LHCN-M2 (cell line): ENCODE measurements at places on chromosomes 16 and 17. TPM values are rescaled to one million over a fixed set of nuclear protein-coding genes. Genes with fewer than 3 reads are reported as not detected.

- no peak for DNase-seq
Observed at GRCh38 chr17:4658478-4659305, 17.2 kb upstream of the ALOX15 start.

DNA sequence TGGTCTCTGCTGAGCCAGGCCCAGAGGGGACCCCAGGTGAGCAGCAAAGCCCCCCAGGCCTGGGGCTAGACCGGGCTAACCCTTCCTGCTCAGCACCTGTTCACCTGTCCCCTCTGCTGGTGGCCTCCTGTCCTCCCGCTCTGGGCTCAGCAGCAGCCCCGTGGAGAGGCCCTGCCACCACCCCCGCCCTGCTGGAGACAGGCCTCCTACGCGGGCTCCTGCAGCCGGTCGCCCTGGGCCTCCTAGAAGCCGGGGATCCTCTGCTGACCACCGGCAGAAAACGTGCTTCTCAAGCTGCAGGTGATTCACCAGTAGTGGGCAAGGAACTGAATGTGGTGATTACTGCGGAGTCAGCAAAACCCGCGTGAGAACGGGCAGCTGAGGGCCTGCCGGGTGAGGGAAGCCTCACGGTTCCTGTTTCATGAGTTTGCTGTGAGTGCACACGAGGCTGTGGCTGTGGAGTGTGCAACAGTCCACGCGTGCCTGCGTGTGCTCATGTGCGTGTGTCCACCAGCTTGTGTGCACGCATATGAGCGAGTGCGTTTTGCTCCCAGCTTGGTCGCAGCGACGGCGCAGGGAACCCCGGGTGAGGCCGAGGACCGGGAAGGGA lies 792 bp downstream of the SECTM1 start:
- peak; percentile 66 for DNase-seq

DNA sequence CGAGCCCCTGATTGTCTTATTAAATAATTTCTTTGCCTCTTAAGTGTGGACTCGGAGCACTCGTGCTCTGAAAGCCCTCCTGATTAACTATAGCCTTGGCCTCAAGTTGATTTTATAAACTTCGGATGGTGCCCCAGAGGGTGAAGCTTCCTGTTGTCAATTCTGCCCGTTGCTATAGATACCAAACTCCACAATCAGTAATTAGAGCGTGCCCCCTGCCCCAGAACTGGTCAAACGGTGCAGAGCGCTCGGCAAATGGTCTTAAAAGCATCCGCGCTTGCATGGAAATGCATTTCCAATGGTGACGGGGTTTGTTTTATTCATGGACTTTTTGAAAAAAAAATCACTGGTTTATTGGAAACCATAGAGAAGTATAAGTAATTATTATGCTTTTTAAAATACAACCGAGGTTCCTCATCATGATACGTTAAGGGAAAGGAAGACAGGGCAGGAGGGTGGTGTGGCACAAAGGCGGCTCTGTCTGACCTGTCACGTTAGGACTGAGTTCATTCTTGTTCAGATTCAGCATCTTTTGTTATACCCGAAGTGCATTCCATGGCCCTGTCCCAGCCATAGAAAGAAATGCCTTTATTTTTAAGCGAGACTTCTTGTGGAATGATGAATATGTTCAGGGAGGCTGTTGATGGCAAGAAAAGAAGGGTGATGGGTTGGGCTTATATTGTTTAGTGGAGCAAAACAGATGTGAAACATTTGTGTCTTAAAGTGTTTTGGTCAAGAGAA lies 476.4 kb downstream of the MAF start:
- DNase-seq: no peak

DNA sequence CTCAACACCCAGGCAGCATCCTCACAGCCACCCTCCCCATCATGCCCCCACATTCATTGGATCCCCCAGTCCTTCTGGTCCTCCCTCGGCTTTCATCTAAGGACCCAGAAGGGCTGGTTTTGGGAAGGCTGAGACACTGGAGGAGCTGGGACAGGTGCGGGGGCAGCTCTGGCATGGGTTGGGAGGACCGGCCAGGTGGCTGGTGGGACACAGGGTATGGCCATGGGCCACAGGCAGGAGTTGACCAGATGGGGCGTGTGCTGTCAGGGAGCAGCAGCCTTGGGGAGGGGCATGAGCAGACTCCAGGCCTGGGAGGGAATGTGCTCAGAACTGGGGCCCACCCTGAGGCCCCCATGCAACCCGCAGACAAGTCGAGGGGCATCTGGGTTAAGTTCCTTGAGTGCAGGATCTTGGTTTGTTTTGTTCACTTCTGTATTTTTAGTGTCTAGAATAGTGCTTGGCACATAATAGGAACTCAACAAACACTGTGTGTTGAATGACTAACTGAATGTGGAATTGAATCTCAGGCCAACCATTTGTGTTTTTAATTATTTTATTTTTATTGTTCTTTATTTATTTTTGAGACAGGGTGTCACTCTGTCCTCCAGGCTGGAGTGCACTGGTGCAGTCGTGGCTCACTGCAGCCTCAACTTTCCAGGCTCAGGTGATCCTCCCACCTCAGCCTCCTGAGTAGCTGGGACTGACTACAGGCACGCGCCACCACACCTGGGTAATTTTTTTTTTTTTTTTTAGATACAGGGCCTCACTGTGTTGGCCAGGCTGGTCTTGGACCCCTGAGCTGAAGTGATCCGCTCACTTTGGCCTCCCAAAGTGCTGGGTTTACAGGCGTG lies 5.6 kb downstream of the P2RX1 start:
- DNase-seq: no peak

- DNase-seq: no peak
Observed at GRCh38 chr17:67080804-67081203, 36.5 kb downstream of the CACNG1 start.

GRCh38 chr16:87445486-87445885 lies 47.3 kb downstream of the ZCCHC14 start:
- DNase-seq: no peak

GRCh38 chr16:85402910-85403692 lies 210.0 kb upstream of the GSE1 start:
- DNase-seq: peak; percentile 7

GRCh38 chr17:33927732-33928133 lies 327.4 kb upstream of the CCL2 start:
- DNase-seq: peak; percentile 3

DNA sequence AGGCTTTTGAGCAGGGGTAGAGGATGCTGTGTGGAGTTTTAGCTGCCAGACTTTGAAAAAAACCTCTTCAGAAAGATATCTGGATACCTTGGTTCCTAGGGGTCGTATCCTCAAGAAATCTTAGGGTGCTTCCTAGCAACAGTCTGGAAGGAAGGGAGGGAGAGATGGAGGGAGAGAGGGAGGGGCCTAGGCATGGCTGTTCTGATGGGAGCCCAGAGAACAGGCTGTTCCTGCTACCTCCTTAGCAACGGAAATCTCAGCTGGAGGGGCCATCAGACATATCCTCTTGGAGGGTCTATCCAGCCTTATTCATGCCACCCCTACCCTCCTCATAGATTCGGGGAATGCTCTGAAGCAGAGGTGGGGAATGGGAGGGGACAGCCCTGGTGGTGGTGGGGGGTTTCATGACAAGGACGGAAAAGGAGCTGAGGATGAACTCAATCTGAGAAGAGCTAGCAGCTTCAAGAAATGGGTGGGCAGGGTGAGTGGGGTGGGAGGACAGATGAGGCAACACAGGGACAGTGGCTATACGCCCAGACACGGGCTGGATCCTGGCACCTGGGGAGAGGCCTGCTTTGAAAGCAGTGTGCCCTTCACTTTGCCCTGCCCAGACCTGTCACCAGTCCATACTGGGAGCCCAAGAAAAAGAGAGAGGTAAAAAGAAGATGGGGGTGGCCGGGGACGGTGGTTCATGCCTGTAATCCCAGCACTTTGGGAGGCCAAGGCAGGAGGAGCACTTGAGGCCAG lies 2.9 kb upstream of the THRA start:
- no peak for DNase-seq

GRCh38 chr17:9908649-9909042 lies 3.6 kb upstream of the RCVRN start:
- DNase-seq: no peak

- DNase-seq: no peak
Observed at GRCh38 chr16:83940630-83941378, 12.2 kb upstream of the OSGIN1 start.

DNA sequence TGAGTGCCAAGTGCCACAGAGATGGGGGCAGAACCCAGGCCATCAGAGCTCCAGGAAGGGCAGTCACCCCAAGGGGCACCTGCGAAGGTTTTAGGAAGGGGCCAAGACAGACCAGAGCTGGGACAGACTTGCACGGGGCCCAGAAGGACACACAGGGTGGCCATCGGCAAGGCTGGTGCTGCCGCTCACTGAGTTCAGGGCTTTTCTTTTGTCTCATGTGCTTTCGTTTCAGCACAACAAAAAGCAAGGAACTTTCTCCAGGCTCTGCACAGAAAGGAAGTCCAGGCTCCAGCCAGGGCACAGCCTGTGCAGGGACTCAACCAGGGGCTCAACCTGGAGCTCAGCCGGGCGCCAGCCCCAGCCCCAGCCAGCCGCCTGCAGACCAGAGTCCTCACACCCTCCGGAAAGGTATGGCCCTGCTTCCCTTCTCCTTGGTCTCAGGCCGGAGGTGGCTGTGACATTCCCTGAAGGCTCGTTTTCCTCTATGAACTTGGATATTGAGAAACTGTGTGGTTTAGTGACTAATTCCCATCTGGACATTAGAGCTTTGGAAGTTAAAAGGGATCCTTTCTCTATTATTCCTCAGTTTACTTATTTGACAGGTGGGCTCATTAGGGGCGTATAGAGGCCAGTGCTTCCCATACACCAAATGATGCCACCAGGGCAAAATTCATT lies 37.9 kb downstream of the ELAC2 start:
- no peak for DNase-seq

DNA sequence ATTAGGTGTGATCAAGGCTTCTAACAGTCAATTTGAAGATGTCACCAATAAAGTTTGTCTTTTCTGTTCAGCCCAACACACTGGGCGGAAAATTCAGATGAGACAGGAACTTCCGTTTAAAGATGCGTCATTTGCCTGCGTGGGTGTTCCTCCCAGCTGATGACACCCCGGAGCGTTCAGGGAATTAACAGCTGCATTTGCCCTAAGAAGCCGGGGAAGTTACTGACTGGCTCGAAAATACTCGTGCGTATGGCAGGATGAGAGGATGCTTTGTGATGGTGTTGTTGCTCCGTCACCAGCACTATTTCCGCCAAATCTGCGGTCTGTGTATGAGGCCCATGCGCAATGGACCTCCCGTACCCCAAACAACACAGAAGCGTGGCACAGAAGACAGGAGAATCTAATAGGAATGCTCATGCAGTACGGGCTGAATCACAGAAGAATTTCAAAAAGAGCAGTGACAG lies 11.9 kb upstream of the PVALEF start:
- DNase-seq: peak; percentile 85

- DNase-seq: no peak
Observed at GRCh38 chr16:4697848-4698291, 4.5 kb downstream of the NUDT16L1 start.

DNA sequence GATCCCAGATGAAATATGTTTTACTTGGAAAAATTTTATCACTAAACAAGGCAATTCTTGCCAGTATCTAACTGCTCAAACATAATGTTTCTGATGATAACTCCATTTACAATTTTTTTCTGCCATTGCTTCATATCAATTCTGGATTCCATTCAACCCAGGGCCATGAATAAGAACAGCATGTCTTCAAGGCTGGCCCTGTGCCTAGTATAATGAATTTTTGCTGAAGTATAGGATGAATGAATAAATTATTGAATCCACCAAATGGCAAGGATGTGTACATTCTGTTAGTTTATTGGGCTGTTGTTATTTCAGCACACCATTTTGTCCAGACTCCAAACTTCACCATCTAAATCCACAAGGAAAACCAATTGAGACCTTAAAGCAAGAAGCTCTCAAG lies 414.7 kb downstream of the HS3ST3B1 start:
- DNase-seq: no peak

The CSF3 gene
- 5.1 and 6.7 TPM in 2 replicates for total RNA-seq

The SPATA22 gene
- not detected in 2 replicates for total RNA-seq

The CDC42EP4 gene
- total RNA-seq: 20.6 and 24.1 TPM in 2 replicates
